ENCODE measurements at places on chromosomes 6 and 20. TPM values are rescaled to one million over a fixed set of nuclear protein-coding genes. Genes with fewer than 3 reads are reported as not detected.

- no peak for DNase-seq
Observed at GRCh38 chr6:169990095-169991030, 238.9 kb downstream of the ERMARD start.

DNA sequence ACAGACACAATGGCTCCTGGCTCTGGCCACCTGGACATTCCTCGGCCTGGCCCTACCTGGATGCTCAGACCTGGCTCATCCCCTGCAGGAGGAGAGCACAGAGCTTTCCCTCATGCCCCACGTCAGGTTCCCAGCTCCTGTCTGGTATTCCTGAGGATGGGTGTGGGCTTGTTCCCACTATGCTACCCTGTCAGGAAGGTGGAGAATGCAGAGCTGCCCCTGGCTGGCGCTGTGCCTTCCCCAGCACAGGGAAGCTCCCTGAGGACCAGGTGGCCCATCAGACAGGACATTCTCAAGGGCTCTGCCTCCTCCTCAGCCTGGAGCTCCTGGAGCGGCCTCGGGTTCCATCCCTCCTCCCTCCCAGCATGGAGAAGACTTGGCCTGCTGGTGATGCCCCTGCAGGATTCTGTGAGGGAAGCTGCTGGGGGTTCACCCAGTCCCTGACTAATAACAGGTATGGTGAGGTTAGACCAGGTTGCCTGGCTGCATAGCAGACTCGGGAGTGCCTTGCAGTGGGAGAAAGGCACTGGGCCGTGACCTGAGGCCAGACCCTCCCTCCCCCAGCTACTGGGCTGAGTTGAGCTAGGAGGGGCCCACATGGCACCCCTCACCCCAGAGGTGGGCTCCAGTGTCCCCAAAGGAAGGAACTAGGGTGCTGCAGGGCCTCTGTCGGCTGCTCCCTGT is 156.0 kb upstream of the MLN start:
- no peak for DNase-seq

- no peak for DNase-seq
Observed at GRCh38 chr6:110882274-110882619, 7.7 kb downstream of the AMD1 start.

- no peak for DNase-seq
Observed at GRCh38 chr6:167735084-167735950, 91.4 kb upstream of the AFDN start.

GRCh38 chr6:103872233-103872632 is 987.5 kb downstream of the HACE1 start:
- no peak for DNase-seq

DNA sequence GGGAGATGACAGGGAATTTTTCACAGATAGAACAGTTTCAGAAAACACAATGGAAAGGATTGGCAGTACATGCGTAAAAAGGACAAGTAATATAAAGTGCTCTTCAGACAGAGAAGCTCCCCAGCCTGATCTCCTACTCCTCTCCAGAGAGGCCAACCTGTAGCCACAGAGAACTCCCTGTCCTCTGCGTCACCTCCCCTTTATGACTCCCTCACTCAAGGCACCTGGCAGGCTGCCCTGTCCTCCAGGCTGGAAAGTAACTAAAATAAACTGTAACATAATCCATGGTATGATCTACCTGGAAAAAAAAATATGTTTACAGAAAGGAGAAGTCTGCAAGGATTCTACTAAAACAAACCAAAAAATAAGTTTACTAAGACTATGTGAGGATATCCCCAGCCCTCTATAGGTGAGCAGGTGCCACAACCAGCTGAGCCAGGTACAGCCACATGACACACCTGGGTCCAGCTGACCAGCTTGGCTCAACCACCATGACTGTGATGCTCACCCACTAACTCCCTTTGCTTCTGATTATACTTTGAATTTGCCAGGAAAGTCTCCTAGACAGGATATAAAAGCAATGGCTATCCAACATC is 29.2 kb downstream of the MBOAT1 start:
- DNase-seq: no peak

DNA sequence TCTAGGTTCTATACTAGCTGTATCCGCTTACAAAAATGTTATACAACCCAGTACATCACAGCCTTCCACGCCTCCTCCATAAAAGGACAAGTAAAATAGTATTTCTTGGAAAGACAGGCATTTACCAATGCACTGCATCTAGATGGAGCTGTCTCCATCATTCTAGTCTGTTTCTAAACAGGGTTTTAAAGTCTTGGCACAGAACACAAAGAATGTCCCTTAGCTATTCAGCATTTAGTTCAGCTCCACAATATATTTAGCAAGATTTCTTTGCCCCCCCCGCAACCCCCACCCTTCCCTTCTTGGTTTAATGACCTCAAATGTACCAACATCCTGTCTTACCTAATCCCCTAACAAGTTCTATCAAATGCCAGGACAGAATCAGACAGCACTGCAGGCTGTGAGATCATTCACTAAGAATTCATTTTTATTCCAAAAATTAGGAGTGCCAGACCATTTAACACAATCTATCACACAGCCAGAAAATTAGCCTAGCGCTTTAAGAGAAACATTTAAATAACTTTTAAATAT is 198.6 kb downstream of the BACH2 start:
- no peak for DNase-seq

DNA sequence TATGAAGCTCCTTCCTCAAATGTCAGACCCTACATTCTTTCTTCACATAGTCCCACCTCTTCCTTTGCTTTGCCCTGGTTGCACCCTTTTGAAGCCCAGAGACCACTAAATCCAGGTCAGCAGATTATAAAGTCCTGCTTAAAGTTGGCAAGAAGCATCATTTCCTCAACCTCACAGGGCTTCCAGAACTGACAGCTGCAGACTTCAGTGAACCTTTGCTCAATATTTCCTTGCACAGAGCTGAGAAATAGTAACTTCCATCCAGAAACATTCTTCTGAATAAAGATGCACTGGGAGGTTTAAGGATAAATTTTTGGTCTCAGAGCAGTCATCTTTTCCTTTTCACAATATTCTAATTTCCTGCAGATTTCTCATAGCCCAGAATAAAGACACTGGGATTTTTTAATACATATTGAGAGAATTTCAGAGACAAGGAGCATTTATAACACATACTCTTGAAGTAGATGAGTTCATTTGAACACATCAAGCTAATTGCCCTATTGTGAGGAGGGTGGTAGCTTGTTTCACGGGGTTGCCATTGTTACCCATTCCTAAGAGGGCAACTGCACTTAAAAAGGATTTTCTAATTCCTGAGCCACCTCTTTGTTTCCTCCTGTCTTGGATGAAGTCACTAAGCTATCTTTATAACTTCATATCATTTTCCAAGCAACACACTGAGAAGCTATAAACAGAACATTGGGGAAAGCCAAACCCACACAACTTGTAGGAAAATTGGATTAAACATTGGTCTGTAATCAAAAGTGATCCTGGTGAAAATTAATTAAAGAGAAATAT is 150.2 kb upstream of the PLN start:
- DNase-seq: no peak

DNA sequence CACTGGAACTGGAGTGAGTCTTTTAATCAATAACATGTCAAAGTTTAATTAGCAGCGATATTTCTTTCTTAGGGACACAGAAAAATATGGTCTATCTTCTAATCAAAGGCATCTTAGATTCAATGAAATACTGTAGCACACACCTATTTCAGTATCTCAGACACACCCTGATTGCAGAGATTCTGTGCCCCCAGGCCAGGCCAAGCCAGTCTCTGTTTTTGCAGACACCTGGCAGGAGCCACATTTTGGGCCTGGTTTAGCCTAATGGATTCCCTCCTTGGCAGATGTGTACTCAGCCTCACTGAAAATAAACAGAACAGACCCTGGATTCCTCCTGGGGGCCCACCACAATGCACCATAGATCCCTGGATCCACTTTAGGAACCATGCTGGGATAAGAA is 74.8 kb downstream of the LRFN2 start:
- DNase-seq: no peak

DNA sequence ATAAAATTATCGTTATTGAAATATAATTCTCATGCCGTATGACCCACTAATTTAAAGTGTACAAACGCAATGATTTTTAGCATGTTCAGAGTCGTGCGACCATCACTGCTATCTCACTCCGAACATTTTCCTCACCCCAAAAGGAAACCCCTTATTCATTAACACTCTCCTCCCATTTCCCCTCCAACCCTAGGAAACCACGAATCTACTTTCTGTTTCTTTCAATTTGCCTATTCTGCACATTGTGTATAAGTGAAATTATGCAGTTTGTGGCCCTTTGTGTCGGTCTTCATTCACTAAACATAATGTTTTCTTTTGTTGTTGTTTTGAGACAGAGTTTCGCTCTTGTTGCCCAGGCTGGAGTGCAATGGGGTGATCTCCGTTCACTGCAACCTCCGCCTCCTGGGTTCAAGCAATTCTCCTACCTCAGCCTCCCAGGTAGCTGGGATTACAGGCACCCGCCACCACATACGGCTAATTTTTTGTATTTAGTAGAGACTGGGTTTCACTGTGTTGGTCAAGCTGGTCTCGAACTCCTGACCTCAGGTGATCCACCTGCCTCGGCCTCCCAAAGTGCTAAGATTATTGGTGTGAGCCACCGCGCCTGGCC is 99.7 kb upstream of the ZNF217 start:
- no peak for DNase-seq

GRCh38 chr6:36247693-36248092 is 22.2 kb upstream of the PNPLA1 start:
- no peak for DNase-seq

DNA sequence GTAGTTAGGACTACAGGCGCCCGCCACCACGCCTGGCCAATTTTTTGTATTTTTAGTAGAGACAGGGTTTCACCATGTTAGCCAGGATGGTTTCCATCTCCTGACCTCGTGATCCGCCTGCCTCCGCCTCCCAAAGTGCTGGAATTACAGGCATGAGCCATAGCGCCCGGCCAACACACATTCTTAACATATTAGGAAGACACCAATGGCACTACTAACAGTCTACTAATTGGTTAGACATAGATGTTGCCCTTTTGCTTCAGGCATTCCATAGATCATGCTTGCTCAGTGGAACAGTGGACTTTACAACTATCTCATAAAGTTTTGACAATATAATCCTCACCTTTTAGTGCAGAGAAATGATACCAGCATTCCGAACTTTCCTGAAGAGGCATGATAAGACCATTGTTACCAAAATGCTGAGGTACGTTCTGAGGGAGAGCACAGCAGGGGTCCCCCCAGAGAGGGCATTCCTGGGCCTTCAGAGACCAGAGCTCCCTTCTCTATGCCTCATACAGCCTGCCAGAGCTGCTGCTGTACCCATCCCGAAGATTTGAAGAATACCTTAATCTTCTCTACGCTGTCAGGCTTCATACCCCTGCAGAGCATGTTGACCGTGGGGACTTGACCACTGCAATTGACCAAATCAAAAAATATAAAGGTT is 89.4 kb downstream of the ECT2L start:
- DNase-seq: no peak

DNA sequence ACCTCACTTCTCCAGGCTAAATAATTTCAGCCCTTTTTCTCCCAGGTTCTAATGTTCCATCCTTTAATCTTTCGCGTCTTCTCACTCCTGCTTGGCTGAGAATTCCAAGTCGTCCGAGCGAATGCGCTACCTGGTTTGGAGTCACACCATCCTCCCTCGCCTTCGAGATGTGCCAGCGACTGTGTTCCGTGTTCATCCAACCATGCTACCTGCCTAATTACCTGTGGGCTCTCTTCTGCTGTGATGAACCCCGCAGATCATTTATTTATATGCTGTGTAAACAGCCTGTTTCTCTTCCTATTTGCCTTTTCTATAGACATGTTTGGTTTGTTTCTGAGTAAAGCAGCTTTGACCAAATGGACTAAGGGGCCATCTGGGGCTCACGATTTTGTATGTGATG is 83.5 kb upstream of the TMEM181 start:
- DNase-seq: no peak

GRCh38 chr6:164130151-164130550 is 715.6 kb downstream of the QKI start:
- DNase-seq: no peak

- DNase-seq: no peak
Observed at GRCh38 chr6:4258733-4259132, 123.4 kb upstream of the ECI2 start.

DNA sequence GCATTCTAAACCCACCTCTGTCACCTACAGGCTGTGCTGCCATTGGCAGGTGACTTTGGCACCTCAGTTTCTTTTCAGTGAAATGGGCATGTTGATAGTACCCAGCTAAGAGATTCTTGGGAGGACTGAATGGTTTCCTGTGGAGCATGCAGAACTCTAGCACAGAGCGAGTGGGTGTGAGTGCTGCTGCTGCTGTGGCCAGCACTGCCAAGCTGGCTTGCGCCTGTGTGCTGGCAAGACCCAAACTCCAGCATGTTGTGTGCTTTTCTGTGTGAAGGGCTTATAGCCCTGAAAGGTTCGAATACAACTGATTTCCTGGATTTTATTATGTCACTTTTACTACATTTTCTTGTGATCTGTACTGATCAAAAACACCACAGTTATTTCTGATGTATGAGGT is 78.1 kb upstream of the KIF25 start:
- no peak for DNase-seq

GRCh38 chr6:79632580-79632979 is 1.5 kb downstream of the SH3BGRL2 start:
- DNase-seq: no peak

DNA sequence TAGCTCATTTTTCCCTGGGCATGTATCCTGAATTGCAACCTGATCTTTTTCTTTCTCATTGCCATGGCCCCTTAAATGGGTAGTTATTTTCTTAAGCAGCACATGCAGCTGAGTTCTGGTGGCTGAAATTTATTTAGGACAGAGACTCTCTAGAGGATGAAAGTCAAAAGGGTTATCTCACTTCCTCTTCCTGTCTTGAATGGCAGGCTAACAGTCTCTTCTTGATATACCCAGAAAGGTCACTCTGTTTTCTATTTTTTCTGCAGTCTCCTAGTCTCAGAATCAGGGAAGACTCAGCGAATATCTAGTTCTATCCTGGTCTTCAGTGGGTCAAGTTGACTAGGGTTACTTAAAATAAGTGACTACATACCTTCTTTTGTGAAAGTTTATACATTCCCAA is 243.3 kb downstream of the EPHA7 start:
- DNase-seq: no peak

GRCh38 chr20:8368670-8369069 is 236.6 kb downstream of the PLCB1 start:
- no peak for DNase-seq

- no peak for DNase-seq
Observed at GRCh38 chr6:56246541-56246880, 869 bp downstream of the COL21A1 start.

GRCh38 chr6:85255661-85256060 is 194.2 kb upstream of the NT5E start:
- DNase-seq: no peak

MACROD2 gene
- total RNA-seq: 0.60 TPM

SLC17A2 gene
- not detected for total RNA-seq

MOCS1 gene
- 3.4 TPM for total RNA-seq

SRMS gene
- not detected for total RNA-seq

CTCFL gene
- not detected for total RNA-seq

SLC26A8 gene
- not detected for total RNA-seq
